ENCODE measurements at places on chromosomes 6 and 20.

DNA sequence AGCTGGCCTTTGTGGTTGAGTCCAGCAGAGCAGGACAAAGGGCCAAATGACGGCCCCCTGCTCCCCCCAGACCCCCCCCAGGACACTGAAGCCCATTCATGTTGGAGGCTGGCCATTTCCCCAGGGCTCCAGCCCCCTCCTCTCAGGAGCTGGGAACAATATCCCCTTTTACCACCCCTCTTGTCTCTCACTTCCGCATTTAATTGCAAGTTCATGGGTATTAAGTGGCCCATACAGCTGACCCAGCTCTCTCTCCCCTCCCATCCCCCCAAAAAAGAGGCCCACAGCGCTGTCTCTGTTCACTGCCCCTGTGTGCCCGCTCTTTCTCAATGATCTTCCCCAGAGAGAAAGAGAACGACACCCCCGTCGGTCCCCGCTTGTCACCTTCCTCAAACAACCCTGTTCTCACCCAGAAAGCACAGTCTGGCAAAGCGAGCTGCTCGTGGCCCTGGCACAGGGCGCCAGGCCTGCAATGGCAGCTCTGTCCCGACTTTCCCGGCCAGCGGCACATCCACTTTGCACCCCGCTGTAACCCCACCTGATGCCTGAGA is 30.4 kb downstream of the PREX1 start:
- DNase-seq = peak; percentile 33

- no peak for DNase-seq
Measured at GRCh38 chr6:54087721-54088120, 23.5 kb upstream of the MLIP start.

- DNase-seq = peak; percentile 43
Measured at GRCh38 chr6:141541581-141542324, 591.0 kb upstream of the GJE1 start.

DNA sequence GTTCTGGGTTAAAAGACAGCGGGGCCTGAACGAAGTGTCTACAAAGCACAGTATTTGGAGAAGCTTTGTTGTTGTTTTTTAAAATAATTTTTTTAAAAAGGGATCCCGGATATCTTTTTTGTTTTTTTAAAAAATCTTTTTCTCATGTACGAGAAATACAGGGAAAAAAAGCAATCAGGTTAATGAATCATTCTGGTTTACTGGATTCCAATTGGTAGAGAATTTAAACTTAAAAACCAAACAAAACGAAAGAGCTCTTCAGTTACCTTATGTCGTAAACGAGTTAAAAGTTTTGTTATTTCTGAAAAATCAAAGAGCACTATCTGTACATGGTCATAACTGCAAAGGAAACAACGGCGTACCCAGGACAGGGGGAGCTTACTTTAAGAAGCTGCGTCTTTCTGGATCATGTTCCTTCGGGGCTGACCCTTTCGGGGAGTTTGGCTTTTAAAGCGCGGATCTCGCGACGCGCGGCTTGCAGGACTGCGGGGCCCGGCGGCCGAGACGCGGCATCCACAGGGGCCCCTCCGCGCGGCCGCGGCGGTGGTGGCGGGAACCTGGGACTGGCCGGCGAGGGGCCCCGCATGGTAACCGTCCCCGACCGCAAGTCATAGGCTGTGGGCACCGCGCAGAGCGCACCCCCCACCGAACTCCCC is 927 bp downstream of the IL20RA start:
- no peak for DNase-seq

GRCh38 chr20:19070026-19070425 is 142.4 kb upstream of the SLC24A3 start:
- DNase-seq = no peak

- peak; percentile 77 for DNase-seq
Measured at GRCh38 chr6:64330694-64331307, 695.2 kb downstream of the PHF3 start.

- DNase-seq = no peak
Measured at GRCh38 chr6:74742793-74743508, 462.9 kb downstream of the COL12A1 start.

- DNase-seq = no peak
Measured at GRCh38 chr20:57686931-57687652, 22.7 kb downstream of the PMEPA1 start.

DNA sequence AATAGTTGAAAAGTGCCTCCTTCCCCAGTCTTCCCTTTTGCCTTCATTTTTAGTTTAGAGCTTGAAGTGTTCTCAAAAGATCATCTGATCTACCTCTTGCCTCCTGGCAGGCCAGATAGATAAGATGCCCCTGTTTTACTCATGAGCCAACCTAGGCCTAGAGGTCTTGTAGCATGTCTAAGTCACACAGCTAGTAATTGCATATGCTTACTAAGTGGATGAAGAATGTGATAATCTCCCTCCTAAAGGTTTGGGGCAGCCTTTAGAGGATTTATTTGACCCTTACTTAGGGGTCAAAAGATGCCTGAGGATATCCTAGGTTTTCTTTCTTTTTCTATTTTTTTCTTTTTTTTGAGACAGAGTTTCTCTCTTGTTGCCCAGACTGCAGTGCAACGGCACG is 2.1 kb downstream of the C6orf141 start:
- no peak for DNase-seq

DNA sequence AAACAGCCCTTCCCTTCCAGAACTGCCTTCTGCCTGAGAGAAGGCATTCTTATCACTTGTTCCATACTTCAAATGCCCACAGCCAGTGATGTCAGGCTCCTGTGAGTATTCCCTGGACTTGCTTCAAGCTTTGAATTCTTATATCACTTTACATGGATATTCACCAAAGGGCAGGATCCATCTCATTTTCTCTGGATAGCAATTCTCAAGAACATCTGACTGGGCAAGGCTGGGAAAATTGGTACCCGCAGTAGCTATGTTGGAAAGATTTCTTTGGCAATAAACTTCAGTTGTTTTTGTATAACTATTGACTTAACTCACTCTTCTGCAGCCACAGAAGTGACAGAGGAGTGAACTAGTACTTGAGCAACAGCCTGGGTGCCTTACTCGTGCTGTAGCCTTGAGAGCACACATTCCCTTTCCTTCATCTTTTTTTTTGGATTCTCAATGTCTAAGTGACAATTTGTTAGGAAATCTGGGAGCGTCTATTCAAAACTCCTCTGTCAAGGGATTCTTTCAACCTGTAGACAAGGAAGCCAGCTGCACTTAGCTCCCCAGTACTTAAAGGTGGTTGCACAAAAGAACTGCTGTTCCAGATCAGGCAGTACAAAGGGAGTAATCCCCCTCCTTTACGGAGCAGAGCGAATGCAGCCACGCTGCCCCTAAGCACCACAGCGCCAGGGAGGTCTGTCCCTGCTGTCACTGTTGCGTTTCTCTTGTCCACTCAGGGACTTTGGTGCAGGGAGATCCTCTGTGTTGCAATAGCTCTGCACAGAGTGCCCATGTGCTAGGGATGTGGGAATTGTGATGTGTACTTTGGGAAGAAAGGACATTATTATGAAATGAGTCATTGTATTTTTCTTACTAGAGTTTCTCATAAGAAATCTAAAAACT is 69.6 kb downstream of the JAG1 start:
- peak; percentile 62 for DNase-seq

DNA sequence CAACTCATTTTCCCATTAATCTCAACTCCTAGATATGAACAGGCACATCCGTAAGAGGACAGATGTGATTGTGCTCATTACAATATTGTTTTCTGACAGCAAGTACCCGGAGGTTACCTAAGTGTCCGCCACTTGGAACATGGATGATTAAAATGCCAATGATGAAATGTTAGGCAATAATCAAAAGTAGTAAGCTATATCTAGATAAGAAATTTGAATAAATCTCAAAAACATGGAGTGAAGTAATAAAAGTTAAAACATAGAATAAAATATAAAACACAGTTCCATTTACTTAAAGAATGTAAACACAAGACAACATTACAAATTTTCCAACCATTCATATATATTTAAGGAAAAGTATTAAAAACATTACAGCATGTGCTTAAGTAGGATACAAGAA is 59.2 kb upstream of the LY86 start:
- no peak for DNase-seq

- DNase-seq = no peak
Measured at GRCh38 chr20:60144404-60144803, 186.2 kb downstream of the CDH26 start.

DNA sequence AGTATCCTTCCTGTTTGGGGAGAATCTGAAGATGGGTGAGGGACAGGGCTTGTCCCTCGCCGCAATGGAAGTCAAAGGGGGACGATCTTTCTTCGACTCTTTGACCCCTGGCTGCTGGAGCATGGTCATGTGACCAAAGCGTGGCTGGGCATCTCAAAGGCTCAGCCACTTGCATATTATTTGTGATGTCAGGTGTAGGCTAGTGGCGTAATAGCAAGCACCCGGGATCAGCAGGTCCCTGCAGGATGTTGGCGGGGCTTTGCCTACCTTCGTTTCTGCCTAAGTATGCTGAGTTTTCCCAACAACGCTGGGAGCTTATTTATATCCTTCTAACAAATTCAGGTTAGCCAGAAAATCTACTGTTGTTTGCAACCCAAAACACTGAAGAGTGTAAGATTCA is 50.3 kb upstream of the IL20RA start:
- DNase-seq = no peak

DNA sequence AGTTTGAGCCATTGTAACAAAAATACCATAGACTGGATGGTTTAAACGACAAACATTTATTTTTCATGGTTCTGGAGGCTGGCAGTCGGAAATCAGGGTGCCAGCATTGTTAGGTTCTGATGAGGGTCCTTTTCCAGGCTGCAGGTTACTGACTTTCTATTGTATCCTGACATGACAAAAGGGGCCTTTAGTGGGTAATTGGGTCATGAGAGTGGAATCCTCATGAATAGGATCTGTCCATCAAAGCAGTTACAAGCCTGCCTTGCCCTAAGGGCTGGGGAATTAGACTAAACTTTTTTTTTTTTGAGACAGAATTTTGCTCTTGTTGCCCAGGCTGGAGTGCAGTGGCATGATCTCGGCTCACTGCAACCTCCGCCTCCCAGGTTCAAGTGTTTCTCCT is 347.9 kb upstream of the TSHZ2 start:
- no peak for DNase-seq

DNA sequence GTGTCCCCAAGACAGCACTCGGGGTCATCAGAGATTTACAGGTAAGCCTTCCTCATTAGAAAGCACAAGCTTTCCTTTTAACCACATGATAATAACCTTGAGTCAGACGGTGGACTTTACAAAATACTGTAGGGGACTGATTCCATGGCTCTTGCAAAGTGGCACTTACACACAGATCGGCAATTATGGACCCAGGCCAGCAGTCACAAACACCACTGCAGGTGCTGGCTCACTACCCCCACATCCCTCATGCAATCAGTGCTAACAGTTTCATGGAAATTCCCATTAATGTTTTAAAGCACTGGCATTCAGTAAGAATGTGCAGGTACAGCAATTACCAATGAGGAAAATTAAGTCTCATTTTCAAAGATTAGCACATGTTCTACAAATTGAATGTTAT is 516.5 kb downstream of the PRKN start:
- no peak for DNase-seq

- no peak for DNase-seq
Measured at GRCh38 chr20:5470943-5471342, 154.2 kb upstream of the PROKR2 start.

DNA sequence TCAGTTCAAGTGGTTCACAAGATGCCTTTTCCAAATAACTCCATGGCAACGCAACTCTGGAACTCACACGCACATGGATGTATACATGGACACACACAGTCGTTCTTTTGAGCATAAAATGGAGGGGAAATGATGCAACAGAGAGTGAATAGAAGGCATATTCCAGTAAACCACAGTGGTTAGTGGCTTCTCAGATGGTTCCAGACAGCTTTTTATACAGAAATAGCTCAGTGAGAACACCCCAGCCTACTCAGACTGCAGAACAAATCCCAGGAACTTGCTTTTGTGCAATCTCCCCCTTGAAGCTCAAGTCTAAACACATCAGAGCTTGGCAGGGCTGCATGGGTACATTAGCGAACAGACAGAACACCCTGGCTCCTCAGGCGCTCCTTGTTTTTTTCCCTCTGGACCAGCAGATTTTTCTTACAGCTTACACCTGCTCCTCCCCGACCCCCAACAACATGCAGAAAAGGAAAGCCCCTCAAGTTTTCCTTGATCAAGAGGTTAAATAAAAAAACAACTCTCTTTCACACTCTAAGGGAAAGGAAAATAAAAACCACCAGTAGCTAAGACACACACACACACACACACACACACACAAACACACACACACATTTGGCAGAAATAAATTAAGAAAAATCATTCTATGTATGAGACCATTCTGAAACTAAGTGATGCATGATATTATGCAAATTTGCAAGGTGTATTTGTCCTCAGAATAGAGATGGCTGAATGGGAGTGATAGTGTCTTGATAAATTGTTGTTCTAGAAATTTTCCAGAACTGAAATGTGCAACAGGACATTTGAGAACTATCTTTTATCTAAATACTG is 51.2 kb upstream of the RANBP9 start:
- peak; percentile 94 for DNase-seq

DNA sequence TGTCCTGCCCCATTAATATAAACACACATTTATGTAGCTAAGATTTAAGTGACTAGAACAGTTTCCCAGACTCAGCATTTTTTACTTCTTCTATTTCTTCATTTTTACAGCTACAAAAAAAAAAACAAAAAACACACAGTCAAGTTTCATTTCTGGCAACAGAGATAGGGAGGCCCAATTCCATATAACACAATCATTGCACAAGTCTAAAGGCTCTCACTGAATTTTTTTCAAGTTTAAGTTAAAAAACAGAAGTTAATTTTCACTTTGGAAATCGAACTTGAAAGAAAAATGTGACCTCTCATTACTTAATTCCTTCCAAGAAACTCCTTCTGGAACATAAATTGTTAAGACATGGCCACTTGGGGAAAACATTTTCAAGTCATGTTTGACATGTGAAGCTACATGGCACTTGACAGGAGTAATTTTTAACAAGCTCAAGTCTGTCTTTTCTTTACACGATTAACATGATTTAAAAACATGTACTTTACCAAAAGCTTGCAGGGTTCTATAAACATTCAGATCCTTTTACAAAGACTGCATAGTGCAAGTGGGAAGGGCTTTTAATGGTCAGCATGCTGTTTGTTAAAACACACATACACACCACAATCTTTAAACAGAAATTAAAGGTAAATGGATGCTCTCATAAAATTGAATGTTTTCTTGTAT is 100.1 kb upstream of the CCDC28A start:
- no peak for DNase-seq

- DNase-seq = no peak
Measured at GRCh38 chr6:156146891-156147290, 630.3 kb upstream of the ARID1B start.

DNA sequence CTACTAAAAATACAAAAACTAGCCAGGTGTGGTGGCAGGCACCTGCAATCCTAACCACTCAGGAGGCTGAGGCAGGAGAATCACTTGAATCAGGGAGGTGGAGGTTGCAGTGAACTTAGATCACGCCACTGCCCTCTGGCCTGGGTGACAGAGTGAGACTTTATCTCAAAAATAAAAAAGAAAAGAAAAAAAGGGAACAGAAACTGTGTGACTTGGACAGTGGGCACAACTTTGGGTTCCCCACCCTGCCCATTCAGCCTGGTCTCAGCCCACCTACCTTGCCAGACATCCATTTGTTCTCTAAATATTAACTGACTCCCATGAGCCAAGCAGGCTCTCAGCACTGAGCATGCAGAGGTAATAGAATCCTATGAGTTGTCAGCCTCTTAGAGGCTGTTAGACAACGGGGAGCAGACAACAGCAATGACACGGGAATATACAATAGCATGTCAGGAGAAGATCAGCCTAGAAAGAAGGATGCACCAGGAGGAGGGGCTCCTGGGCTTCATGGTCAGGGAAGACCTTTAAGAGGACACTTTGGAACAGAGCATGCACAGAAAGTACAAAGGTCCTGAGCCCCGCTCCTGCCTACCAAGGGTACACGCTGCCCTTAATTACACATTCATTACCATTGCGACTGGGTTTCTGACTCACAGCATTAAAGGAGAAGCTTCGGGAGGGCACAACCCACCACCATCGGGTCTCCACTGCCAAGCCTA is 20.0 kb downstream of the FAM209B start:
- no peak for DNase-seq
